ENCODE measurements at places on chromosomes 11 and 22. TPM values are rescaled to one million over a fixed set of nuclear protein-coding genes. Genes with fewer than 3 reads are reported as not detected.

GRCh38 chr11:11036185-11036847 lies 178.5 kb upstream of the ZBED5 start:
- no peak for DNase-seq

The ART1 gene
- total RNA-seq: not detected

The P2RX6 gene
- total RNA-seq: 4.5 TPM

The RBMXL2 gene
- not detected for total RNA-seq

DNA sequence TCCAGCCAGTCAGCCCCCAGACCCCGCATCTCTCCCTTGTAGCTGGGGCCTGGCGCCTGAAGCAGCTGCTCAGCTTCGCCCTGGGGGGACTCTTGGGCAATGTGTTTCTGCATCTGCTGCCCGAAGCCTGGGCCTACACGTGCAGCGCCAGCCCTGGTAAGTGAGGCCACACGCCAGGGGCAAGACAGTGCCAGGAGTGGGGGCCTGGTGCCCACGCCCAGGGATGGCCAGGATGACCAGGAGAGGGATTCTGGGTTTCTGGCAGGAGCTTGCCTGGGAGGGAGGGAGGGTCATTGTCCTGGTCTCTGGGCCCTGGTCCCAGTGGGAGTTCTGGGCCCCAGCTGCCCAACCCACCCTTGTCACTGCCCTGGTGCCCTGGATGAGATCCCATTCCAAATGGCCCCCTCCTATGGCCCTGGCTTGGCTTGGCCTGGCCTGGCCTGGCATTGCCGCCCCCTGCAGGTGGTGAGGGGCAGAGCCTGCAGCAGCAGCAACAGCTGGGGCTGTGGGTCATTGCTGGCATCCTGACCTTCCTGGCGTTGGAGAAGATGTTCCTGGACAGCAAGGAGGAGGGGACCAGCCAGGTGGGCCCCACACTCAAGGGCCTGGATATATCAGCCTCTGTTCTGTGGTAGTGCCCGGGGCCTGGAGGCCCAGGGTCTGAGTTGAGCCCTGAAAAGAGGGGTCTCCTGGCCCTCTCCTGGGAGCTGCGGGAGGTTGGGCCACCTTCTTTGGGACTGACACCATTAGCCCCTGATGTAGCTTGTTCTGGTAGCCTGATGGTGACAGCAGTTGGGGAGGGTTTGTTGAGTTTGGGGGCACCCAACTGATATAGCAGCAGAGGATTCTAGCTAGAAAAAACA lies 3.7 kb downstream of the SLC39A13 start:
- peak; percentile 40 for DNase-seq

DNA sequence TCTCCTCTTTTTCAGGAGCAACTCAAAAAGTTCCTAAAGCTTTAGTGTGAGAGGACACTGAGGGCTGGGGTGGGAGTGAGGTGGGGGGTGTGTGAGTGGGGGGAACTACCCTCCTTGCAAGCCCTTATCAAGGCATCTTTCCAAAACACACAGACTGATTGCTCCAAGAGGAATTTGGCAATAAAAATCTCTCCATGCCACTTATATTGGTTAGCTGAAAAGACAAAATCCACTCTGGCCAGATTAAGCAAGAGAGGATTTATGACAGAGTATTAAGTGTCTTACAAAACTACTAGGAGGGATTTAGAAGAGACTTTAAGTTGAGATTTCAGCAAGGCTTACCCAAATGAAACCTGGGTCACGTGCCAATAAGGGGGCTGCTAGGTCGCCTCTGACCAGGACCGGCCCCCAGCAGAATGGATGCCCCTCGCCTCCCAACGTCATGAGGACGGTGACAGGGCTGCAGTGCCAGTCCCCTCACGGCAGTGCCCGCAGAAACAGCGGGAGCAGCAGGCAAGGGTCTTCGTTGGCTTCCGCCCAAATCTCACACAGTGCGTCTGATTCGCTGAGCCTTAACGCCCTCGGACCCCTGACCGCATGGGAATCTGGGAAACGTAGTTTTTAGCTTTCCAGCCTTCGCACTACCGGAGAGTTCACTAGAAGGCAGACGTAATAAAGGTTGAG lies 22.1 kb upstream of the CTR9 start:
- DNase-seq: no peak

The KCNA4 gene
- not detected for total RNA-seq

Measured in naive thymus-derived CD8-positive, alpha-beta T cell (primary cell).